ENCODE measurements at places on chromosomes 7 and 10.

DNA sequence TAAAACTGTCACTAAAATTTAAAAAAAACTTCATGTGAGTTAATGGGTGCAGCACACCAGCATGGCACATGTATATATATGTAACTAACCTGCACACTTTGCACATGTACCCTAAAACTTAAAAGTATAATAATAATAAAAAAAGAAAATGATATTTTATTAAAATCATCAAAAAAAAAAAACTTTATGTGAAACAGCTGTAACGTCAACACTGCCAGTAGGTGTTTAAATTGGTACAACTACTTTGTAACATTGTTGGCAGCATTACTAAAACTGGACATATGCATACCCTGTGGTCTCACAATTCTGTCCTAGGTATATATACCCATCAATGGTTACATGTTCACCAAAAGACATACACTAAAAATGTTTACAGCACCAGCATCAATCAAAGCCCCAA is 82.1 kb downstream of the NDUFB2 start:
- DNase-seq: no peak

DNA sequence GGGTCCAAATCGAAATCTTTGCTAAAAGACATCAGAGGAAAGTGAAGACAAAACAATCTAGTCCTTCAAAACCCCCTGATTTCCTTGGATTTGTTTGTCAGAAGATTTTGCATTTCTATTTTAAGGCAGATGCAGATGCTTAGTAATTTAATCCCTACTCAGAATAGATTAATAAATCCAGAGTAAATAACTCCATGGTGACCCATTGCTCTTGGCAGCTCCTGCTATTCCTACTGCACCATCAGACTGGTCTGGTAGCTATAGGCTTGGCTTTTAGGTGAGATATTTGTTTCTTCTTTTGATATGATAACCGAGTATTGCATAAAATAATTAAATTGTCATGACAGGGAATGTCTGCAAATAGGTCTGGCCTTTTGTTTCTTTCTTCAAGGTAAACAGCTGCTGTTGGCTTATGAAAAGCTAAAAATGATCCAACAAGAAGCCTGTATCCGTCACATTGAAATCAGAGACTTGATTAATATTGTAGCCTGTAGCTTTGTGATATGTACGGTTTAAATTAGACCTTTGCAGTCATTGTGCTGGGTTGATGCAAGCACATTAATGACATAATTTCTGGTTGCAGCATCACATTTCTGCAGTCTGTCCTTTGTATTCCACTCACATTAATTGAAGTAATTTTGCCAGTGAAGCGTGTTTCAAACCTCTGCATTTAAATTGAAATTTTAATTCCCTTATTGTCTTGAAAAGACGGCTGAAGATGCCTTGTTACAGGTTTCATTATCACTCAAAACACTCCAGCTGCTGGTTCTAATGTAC is 40.7 kb downstream of the EXOC4 start:
- DNase-seq: no peak

DNA sequence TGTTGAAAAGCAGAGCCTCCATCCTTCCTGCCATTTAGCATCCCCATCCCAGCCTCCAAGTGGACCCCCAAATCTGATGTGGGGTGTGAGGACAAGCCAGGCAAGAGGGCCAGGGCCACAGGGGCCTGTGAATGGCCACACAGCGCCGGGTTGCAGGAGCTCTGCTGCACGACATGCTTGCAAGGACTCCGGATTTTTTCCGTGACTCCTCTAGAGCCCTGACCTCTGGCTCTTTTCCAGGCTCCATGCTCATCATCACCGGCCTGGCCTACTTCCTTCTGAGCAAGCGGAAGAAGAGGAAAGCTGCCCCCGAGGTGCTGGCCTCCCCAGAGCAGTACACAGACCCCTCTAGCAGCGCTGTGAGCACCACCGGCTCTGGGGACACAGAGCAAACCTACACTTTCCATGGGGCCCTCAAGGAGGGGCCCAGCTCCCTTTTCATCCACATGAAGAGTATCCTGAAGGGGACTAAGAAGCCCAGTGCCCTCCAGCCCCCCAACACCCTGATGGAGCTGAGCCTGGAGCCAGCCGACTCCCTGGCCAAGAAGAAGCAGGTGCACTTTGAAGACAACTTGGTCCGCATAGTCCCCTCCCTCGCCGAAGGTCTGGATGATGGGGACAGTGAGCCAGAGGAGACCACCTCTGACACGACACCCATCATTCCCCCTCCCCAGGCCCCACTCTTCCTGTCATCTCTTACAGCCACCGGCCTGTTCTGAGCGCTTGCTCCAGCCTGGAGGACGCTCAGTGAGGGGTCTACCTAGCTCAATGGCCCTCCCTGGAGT is 23.5 kb downstream of the TMEM72 start:
- no peak for DNase-seq

DNA sequence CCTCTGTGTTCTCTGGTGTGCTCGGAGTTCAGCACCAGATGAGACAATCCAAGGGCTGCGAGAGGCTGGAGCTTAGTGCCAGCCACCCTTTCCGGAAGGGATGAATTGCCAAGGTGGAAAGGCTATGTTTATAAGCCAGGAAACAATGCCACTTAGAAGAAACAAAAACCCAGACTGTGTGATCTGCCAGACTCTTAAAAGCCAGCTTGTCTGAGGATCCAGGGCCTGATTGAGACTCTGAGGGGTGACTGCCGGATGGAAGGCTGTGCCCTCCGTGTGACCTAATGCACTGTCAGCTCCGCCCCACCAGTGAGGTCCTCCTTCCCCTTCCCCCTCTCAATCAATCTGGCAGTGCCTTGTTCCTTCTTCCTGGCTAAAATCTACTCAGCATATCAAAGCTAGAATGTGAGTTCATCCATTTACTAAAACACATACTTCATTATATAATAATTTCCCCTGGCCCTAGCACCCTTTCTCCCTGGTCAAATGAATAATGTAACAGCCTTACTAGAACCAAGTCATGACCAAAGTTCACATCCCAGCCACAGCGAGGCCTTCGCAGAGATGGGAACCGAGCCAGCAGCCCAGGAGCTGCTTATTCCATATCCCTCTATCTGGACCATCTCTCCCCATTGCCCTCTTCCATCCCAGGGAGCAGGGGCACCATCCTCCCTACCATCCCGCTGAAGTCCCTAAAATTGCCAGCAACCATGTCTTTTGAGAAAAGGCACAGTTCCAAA is 25.5 kb downstream of the FAM107B start:
- no peak for DNase-seq

DNA sequence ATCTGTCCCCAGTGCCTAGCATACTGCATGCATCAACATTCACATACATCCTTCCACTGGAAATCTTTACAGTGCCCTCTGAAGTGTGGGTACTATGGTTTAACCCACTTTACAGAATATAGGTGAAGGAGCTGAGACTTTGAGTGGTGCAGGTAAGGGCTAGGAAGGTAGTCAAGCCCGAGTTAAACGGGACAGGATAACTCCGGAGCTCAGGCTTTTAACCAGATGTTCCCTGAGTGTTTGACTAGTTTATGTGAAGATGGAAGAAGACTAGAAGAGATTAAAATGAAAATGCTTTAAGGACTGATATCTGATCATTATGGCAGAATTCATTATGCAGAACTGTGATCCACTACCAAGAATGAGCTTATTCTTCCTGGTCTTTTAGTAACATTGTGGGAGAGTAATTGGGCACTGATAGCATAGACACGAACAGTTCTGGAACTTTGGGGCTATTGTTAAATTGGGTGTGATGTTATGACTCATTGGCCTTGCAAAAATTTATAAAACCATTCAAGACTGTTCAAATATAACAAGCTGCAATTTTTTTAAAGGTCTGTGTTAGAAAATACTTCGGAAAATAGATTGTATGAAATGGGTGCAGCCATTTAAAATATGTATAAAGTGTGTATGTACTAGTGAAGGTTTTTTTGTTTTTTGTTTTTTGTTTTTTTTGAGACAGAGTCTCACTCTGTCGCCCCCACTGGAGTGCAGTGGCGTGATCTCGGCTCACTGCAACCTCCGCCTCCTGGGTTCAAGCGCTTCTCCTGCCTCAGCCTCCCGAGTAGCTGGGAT is 4.4 kb downstream of the CUL1 start:
- no peak for DNase-seq

Measured in CD4-positive, alpha-beta T cell (primary cell).